Activated CD8-positive, alpha-beta T cell treated with anti-CD3 and anti-CD28 coated beads, Interleukin-2, amount 10 ng/mL, durations not matched to agents 7 days and 5 days (primary cell): ENCODE measurements at places on chromosomes 5 and 9.

DNA sequence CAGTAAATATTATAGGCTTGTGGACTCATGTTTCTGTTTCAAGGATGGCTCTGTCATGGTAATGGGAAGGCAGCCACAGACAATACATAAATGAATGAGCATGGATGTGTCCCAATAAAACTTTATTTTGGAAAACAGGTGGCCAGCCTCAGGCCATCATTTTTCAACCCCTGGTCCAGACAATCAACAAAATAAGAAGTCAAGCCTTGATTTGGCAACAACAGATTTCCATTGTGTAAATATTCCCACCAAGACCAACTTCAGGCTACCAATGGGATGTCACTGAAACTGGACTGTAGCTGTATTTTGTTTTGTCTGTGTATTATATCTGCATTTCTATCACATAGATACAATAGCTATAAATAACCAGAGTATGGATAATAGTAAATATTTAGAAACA lies 20.7 kb upstream of the RLN1 start:
- no peak for DNase-seq

GRCh38 chr5:111168608-111169007 lies 55.6 kb upstream of the CAMK4 start:
- no peak for DNase-seq

GRCh38 chr5:81234801-81235200 lies 1.7 kb downstream of the CKMT2 start:
- DNase-seq = peak; percentile 29

DNA sequence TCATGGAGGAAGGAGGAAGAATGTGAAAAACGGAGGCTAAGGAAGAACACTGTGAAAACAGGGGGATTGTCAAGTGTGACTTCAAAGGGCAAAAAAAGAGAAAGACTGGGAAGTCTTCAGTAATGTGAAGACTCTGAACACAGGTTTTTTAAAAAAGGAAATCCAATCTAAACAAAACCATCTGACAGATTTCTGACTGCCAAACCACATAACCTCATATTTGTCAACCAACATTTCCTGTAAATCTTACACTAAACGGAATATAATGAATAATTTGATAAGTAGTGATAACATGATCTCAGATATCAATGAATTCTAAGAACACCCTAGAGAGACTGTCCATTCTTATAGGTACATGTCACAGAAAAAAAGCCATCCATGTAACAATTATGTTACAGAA lies 124.7 kb downstream of the FBN2 start:
- DNase-seq = no peak

- peak; percentile 96 for DNase-seq
Measured at GRCh38 chr9:96449845-96450612, at the start of gene HABP4. Gene HABP4, plus strand, starts transcription at chr9:96450169. Its CDS starts 111 bp downstream, at chr9:96450280.

- no peak for DNase-seq
Measured at GRCh38 chr5:151537044-151537443, 54.1 kb downstream of the FAT2 start.

DNA sequence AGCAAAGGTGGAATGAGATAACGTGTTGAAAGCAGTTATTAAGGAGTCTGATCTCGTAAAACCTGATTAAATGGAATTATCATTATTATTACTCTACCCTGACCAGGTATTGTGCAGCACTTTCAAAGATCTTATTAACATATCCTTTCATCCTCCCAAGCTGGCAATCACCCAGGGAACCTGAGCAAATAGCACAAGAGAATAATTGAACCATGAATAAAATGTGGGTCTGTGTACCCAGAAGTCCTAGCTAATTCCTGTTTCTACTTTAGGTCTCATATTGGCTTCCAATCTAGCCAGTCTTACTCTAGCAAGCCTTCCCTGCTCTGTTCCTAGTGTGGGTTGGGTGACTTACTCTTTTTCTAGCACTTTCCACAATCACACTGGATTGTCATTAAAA lies 162.2 kb upstream of the STK32A start:
- DNase-seq = no peak

DNA sequence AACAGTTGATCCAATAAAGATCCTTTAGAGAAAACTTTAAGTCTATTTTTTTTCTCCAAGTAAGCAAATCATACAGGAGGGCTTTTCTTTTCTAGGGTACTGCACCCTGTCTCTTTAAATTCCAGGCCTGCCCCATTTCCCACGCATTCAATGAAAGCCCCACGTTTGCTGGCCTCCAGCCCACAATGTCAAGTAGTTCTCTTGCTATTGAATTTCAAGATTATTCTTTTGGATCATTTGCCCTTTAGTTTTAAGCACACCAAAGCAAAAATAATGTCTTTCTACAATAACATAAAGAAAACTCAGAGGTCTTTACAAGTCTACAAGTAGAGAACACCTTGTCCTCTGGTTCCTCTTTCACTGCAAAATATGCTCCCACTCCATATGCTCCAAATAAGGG lies 15.6 kb downstream of the MLLT3 start:
- DNase-seq = no peak

DNA sequence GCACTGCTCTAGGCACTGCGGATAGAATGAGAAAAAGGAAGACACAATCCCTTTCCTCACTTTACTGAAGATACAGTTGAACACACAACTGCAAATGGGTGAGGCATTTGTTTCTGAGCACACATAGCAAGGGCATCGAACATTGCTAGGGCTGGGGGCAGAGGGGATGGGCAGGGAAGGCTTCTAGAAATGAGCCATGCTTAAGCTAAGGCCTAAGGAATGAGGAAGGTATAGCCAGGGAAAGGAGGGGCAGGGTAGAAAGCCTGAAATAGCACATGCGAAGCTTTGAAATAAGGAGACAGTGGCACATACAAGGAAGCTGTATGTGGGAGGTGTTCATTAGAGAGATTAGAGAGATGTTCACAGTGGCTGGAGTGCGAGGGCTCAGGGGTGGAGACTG lies 92.7 kb downstream of the KIF4B start:
- no peak for DNase-seq

GRCh38 chr9:108776920-108777639 lies 78.7 kb downstream of the ACTL7B start:
- DNase-seq = no peak

- no peak for DNase-seq
Measured at GRCh38 chr5:111653408-111653807, 103.6 kb downstream of the NREP start.

DNA sequence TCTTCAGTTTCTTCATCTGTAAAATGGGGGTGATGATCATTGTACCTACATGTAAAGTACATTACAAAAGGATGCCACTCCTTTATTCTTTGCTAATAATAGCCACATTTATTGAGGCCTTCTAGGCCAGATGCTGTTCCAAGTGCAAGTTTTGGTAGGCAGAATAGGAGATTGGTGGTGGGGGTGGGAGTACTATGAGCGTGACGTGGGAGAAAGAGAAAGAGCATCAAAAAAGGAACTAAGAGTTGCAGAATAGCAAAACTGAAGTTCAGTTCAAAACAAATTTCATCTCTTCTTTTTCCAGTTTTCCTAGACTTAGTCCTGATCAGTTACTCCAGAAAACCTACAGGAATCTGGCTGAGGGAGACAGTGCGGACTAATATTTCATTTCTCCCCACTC lies 174.1 kb downstream of the SNX18 start:
- DNase-seq = no peak

- no peak for DNase-seq
Measured at GRCh38 chr9:71692337-71692736, 76.0 kb downstream of the CEMIP2 start.

DNA sequence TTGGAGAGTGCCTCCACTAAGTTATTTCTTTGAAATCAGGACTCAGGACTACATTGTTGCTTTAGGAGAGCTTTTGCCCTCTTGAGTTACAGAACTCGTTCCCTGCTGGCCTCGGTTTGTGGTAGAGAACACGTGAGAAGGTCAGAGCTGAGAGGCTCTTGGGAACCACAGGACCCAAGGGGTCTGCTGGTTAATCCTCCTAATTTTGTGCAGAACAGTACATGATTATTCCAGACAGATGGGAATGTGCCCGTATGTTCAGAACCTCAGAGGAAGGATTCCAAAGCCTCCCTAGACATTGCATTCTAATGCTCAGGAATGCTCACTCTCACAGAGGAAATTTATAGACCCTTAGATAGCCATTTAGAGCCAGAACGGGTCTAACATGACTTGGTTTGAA lies 25.2 kb upstream of the BASP1 start:
- no peak for DNase-seq

- DNase-seq = no peak
Measured at GRCh38 chr9:68983522-68984424, 30.1 kb downstream of the PRKACG start.

GRCh38 chr9:22514871-22515270 lies 68.2 kb downstream of the DMRTA1 start:
- DNase-seq = no peak

- no peak for DNase-seq
Measured at GRCh38 chr9:35285731-35286130, 123.9 kb downstream of the UNC13B start.
